Hematopoietic multipotent progenitor cell treated with erythropoietin and hydrocortisone succinate and interleukin-3 and kit ligand, for 6 days (in vitro differentiated cells): ENCODE measurements at places on chromosomes 11 and 22.

GRCh38 chr11:126155402-126156187, 55.9 kb downstream of the RPUSD4 start:
- no peak for DNase-seq

DNA sequence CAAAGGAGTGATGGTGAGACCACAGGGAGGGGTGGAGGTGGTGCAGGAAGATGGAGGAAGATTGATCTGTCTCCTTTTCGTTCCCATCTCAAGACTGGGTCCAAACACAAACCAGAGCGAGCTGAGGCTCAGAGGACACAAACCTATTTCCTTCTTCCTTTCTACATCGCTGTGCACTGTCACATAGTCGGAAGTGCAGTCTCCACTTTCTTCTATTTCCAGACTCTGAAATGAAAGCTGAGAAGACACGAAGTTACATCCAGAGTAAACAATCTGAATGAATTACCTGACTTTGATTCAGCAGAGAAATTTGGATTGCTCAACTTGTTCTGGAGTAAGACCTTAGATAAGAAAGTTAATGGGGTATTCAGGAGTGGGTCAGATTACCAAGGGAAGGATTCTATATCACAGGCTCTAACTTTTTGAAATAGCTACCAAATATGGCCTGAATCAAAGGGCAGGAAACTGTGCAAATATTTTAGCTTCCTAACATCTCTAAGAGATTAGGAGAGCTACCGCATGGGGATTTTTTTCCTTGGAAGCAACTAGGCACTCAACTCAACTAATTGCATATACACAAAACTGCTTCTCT, 14.4 kb downstream of the OVCH2 start:
- no peak for DNase-seq

DNA sequence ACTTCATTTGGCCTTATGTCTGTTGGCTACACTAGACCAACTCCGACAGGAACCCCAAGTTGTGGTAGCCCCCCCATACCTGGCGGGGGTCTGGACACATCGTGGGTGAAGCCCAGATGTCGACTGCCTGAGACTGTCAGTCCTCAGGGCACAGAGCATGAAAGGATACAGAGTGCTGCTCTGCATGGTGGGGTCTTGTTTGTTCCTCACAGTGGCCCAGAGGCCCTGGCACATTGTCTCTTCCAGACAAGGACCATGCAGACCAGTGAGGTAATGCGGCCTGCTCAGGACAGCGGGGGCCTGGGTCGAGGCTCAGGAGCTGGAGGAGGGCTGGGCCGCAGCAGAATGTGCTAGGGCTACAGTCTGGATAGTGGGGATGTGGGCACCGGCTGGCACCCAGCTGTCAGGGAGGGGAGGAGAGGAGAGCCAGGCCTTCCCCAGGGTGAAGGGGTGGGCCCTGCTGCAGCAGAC, 14.6 kb downstream of the CAPN5 start:
- no peak for DNase-seq

GRCh38 chr11:114073007-114073827, 13.7 kb downstream of the ZBTB16 start:
- DNase-seq: peak; percentile 69

- no peak for DNase-seq
These were observed 44.2 kb upstream of the TH start for GRCh38 chr11:2215561-2216399.

- peak; percentile 41 for DNase-seq
These were observed 8.3 kb downstream of the GRK3 start for GRCh38 chr22:25572708-25573171.

- no peak for DNase-seq
These were observed 68.1 kb downstream of the GRIK4 start for GRCh38 chr11:120579611-120580031.

GRCh38 chr11:11777897-11778296, 63.9 kb upstream of the USP47 start:
- no peak for DNase-seq

GRCh38 chr11:69718147-69718546, 14.3 kb upstream of the FGF19 start:
- peak; percentile 77 for DNase-seq

DNA sequence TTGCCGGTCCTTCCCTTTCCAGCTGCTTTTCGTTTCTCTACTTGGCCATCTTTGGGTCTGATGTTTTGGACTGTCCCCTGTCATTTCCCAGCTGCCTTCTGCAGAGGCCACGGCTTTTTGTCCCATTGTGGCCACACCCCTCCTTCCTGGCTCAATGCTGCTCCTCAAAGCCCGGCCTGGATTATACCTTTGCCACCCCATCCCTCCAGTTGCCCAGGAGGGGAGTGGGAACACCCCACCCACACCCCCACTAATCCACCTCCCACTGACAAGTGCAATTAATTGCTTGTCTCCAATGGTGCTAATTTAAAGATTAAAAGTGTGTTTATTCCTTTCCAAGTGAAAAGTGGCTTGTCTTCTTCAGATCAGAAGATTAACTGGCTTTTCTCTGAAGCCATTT, 34.2 kb upstream of the CSNK2A3 start:
- DNase-seq: no peak

GRCh38 chr11:79150966-79151365, 289.9 kb downstream of the TENM4 start:
- DNase-seq: no peak

- peak; percentile 88 for DNase-seq
These were observed 168.5 kb downstream of the ARHGAP42 start for GRCh38 chr11:100855466-100856067.

DNA sequence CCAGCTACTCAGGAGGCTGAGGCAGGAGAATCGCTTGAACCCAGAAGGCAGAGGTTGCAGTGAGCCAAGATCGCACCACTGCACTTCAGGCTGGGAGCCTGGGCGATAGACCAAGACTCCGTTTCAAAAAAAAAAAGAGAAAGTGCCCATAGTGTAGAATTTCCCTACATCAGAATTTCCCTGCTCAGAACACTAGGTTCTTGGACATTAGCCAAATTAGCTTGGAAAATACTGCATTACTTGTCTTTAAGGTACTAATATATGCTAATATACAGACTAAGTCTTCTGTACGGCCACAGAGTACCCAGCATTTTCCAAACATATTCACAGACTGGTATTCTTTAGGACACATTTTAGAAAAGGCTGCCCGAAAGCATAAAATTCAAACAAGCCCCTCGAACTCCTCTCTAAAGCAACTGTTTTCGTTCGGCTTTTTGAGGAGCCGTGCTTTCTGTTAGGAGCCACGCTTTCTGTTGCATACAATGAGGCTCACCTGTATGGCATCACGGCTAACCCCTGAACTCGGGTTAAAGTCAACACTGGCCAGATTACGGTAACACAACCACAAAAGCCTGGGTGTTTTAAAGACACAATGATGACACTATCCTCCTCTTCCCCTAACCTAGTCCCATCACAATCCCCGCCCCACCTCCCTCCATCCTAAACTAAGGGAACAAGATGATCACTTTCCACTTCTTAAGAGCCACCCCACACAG, 18.4 kb downstream of the TNKS1BP1 start:
- DNase-seq: no peak

DNA sequence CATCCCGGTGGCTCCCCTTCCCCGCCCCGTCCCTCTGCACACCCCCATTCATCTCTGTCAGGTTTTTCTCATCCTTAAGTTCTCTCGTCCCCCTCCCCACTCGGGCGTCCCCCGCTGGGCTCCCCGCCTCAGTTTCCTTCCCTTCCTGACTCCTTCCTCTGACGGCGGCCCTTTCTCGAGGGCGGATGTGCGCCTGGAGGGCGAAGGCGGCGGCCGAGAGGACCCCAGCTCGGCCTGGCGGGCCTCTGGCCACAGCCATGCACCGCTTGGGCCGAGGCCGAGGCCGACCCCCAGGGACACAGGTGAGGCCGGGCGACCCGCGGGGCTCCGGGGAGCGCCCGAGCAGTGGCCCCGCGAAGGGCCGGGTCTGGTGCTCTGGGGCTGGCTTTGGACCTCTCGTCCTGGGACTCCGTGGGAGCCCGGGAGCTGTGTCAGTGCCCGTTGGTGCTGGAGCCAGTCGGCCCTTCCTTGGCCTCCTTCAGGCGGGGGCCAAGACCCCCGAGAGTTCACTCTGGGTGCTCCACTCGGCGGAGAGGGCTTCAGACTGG, 2.9 kb downstream of the PHLDB1 start:
- no peak for DNase-seq

GRCh38 chr11:128719556-128719824, 25.6 kb downstream of the FLI1 start:
- no peak for DNase-seq

GRCh38 chr11:57202281-57202680, 20.5 kb downstream of the LRRC55 start:
- DNase-seq: no peak

- no peak for DNase-seq
These were observed 1462.3 kb downstream of the BRD1 start for GRCh38 chr22:48365386-48365785.

DNA sequence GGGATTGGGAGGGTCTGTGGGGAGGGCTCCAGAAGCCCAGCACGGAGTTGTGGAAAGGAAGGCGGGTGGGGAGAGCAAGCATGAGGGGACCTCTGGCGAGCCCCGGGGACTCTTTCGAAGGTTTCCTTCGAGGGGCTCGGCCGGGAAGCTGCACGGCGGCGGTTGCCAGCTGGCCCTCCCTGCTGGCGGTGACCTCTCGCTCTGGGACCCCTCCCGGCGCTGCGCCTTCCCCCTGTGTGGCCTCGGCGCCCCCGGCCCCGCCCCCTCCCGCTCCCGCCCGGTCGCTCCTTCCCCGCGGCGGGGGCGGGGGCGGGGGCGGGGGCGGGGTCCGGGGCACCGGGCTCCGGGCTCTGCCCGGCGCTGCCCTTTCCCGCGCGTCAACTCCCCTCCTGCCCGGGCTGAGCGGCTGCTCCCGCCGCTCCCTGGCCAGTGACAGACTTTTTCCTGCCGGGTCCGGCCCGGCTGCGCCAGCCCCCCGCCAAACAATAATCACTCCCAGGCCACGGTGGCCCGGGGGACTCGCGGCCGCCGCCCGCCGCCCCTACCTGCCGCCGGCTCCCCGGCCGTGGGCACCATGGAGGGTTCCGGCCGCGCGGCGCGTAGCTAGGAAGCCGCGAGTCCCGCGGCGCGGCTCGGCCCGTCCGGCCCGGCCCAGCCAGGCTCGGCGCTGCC, 941 bp downstream of the CLCF1 start:
- DNase-seq: peak; percentile 30

DNA sequence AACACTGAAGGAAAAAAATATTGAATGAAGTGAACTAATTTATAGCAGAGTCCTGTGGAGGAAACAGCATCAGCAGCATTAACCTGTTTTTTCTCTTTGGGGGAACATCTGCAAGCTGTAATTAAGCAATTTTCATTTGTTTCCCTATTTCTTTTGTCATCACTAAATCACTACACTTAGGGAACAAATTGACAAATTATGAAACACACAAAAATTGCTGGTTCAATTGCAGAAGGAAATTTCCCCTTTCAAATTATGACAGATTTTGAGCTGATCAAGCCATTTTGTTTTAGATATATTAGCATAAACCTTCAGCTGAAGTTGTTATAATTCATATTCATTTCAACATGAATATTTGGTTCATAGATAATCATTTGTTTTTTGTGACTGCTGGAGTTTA, 22.2 kb upstream of the RAG2 start:
- DNase-seq: no peak

GRCh38 chr11:58654079-58654907, 31.8 kb downstream of the CNTF start:
- peak; percentile 92 for DNase-seq

GRCh38 chr22:31477329-31477728, 12.3 kb downstream of the EIF4ENIF1 start:
- no peak for DNase-seq

DNA sequence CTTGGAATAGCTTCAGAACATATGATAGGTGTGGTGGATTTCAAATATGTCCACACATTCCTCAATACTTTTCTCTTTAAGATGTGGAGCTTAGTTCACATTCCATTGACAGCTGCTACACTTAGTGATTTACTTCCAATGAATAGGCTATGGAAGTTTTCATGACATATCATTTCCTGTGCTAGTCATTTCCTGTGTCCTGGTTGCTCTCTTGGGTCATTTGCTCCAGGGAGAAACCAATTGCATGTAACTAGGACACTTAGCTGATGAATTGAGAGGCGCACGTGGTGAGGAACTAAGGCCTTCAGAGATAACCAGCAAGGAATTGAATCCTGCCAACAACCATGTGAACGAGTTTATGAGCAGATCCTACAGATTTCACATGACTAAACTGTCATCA, 120.9 kb downstream of the SLC17A6 start:
- DNase-seq: no peak

DNA sequence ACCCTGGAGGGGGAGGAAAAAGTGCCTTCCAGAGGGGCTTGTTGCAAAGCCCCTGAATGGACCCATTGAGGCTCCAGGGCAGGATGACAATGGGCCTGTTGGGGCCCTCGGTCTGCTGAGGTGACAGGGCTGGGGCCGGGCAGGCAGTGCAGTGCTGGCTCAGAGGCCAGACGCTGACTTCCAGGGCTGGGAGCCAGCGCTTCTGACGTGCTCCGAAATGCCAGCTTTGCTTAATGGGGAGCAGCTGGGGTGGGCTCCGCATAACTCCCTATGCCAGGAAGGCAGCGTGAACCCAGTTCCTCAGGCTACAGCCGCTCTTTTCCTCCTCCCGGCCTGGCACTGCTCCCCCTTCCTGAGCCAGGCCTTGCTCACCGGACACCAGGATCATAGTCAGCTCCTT, 17.7 kb downstream of the NAV2 start:
- no peak for DNase-seq

DNA sequence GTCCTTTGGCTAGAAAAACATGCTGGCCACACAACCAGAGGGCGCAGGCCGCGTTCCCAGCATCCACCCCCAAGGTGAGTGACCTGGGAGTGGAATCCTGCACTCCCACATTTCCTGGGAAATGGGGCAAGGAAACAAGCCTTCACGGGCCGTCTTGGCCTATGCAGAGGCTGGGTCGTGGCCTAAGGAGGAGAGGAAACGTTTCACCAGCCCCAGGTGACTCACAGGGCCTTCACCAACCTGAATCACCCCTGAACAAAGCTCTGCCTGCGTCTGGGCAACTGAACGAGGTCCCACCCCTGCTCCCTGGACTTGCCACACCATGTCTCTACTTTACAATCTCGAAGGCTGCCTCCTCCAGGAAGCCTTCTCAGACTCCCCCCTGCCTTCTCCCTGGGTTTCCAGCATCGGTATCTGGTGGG, 13.2 kb downstream of the MYH9 start:
- DNase-seq: no peak

GRCh38 chr22:19143967-19144400, 467 bp downstream of the ESS2 start:
- DNase-seq: peak; percentile 62
